Bronchial smooth muscle cell (primary cell): ENCODE measurements at places on chromosomes 5 and 9. TPM values are rescaled to one million over a fixed set of nuclear protein-coding genes. Genes with fewer than 3 reads are reported as not detected.

SHOC1 gene
- total RNA-seq = under 0.01 TPM in 1 of 2 replicates, not detected in the other

SLC6A19 gene
- total RNA-seq = not detected in 2 replicates

PCDHA1 gene
- total RNA-seq = under 0.01 TPM in 2 replicates

SAXO1 gene
- total RNA-seq = 0.09 and 0.16 TPM in 2 replicates

CDO1 gene
- total RNA-seq = 29.2 and 49.2 TPM in 2 replicates

SLC46A2 gene
- not detected in 2 replicates for total RNA-seq

CSF2 gene
- not detected in 2 replicates for total RNA-seq

OTP gene
- not detected in 2 replicates for total RNA-seq

MLANA gene
- total RNA-seq = not detected in 2 replicates

SPOCK1 gene
- total RNA-seq = 53.9 and 76.2 TPM in 2 replicates

NME5 gene
- 2.7 and 3.9 TPM in 2 replicates for total RNA-seq

RNF183 gene
- total RNA-seq = not detected in 2 replicates

CCDC69 gene
- total RNA-seq = 2.6 and 3.3 TPM in 2 replicates

PLCXD3 gene
- total RNA-seq = under 0.01 TPM in 2 replicates

ADGRD2 gene
- not detected in 2 replicates for total RNA-seq

TNFSF8 gene
- total RNA-seq = not detected in 2 replicates

SPEF2 gene
- total RNA-seq = 1.2 and 3.5 TPM in 2 replicates

S1PR3 gene
- total RNA-seq = 14.2 and 16.7 TPM in 2 replicates

AGXT2 gene
- total RNA-seq = not detected in 2 replicates
